ENCODE measurements at places on chromosomes 5 and 9.
A peak's percentile ranks its signal among the peaks of the same experiment; 100 is the strongest.

- DNase-seq, result no peak
Measured at GRCh38 chr9:121656941-121657470, 5.6 kb downstream of the DAB2IP start.

- DNase-seq, result no peak
Measured at GRCh38 chr9:72382405-72382804, 17.4 kb upstream of the ZFAND5 start.

DNA sequence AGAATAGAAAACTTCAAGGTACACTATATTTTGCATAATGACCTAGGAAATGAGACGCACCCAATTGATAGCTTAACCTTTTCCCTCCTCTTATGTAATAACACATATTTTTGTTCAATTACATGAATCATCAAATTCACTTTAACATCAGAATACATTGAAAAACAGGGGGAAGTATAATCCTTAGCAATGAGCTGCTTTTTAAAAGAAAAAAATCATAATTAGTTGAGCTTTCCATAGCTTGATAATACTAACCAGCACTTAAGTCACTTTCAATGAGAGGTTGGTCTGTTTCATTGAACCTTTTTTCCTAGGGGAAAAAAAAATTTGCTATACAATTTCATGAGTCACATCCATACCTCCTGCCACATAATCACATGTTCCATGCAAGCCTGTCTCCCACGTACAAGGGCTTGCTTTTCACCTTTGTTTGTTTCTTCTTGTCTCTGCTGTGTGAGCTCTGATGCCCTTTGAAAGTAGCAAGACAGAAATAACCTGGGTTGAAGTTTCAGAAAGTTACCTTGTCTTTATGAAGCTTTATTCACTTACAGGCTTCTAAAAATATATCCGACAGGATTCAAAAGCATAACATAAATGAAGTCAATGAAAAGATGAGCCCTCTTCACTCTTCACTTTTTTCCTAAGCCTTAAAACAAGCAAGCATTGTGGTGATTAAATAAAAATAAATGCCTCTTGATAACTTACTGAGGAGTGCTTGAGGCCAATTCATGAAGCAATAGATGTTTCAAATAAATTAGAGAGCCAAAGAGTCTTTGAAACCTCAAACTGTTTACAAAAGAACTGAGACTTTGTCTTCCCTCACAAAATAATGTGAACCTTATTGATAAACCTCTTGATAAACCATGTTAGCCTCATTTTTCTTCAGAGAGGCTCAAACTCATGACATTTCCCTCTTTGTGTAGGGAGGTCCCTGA, 108.5 kb downstream of the FEM1C start:
- no peak for DNase-seq

- DNase-seq, result no peak
Measured at GRCh38 chr9:107637421-107638420, 148.2 kb upstream of the KLF4 start.

- peak; percentile 63 for DNase-seq
Measured at GRCh38 chr9:125663127-125663526, 43.9 kb downstream of the MAPKAP1 start.

DNA sequence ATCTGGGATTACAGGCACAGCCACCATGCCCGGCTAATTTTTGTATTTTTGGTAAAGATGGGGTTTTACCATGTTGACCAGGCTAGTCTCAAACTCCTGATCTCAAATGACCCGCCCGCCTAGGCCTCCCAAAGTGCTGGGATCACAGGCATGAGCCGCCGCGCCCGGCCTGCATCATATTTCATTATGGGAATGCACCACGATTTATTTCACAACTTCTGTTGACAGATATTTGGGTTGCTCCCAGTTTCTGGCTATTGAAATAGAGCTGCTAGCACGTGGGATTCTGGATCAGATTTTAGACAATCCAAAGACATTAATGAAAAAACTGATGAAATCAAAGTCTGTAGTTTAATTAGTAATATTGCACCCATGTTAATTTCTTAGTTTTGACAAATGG, 48.4 kb upstream of the FUBP3 start:
- no peak for DNase-seq

- no peak for DNase-seq
Measured at GRCh38 chr5:102789469-102789868, 34.4 kb downstream of the PAM start.

DNA sequence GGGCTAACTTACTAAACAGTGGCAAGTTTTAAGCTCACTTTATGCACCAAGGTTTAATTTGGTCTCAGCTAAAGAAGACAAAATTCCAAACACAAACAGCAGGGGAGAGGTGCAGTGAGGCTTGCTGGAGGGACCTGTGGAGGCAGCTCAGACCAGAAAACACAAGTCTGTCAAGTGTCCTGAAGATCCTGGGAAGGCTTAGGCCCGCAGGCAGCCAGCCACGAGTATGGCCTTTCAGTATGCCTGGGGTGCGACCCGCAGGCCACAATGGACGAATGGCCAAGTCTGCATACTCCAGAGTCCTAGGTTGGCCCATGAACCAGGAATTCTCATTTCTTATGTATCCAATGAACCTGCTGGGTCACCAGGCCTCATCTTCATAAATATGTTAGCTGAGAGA, 9.3 kb downstream of the CCNI2 start:
- DNase-seq, result no peak

- DNase-seq, result no peak
Measured at GRCh38 chr9:106616026-106616425, 246.9 kb upstream of the ZNF462 start.

- peak; percentile 75 for DNase-seq
Measured at GRCh38 chr9:28365020-28365640, 791.8 kb upstream of the C9orf72 start.

DNA sequence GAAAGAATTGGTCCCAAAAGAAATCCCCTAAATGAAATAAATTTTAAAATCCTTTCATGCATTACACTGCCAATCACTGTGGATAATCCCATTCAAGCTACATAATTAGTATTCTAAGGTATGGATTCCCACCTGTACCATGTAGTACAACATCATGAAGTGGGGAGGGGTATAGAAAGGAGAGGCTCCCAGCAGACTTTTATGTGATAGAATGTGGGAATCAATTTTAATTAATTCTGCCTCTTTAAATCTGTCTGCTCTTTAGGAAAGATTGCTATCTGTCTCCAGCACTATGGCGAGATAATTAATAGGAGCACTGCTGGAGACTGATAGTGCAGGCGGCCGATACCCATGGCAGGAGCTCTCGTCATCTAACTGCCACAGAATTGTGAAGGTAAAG, 95.4 kb downstream of the CDH12 start:
- no peak for DNase-seq

DNA sequence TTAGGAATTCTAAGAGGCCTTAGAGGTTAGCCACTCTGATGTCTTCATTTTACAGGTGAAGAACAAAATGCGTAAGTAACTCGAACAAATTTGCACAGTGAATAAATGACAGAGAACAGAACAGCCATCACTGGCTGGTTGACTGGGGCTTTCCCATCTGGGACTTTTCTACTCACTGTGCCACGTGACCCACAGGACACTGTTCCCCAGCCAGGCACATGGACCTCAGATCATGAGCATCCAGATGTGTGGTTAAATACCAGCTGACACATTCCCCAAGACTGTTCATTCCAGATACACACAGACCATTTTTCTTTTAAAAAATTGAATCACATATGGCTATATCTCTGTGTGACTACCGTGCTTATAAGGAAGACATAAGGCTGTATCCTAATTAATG, 25.8 kb upstream of the MED10 start:
- DNase-seq, result peak; percentile 88

DNA sequence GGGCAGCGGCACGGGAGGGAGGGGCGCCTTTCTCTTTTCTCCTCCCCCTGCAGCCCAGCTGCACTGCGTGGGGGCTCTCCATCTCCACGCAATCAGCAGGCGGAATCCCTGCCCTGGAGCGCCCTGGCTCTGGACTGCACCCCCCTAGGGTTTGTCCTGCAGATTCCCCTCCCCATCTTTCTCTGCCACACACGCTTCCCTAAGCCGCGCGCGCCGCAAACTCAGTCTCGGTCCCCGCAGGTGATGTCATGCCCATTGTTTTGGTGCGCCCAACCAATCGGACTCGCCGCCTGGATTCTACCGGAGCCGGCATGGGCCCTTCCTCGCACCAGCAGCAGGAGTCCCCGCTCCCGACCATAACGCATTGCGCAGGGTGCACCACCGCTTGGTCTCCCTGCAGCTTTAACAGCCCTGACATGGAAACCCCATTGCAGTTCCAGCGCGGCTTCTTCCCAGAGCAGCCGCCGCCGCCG, at the start of gene KCNN2:
Gene KCNN2, plus strand, starts transcription at position 347 of the 473 bp plus-strand sequence. Its CDS starts 70 bp downstream, at position 417.
- no peak for DNase-seq

GRCh38 chr5:148558892-148559291, 95.4 kb downstream of the HTR4 start:
- DNase-seq, result no peak

DNA sequence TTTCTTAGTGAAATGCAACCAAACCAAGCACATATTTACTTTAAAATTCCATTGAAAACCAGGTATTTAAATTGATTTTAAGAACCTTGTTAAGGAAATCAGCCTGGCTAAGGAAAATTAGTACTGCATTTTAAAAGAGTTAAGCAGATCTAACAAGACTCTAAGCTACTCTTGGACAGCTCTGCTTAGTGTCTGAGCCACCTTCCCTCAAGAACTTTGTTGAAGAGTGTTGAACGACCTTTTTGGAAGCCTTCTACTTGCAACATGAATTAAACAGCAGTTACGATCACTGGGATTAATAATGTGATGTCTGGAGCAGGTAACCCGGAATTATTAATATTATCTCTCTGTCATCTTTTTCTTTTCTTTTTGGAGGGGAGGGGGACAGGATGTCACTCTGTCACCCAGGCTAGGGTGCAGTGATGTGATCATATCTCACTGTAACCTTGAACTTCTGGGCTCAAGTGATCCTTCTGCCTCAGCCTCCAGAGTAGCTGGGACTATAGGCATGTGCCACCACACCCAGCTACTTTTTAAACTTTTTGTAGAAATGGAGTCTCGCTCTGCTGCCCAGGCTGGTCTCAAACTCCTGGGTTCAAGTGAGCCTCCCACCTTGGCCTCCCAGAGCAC, 74.7 kb downstream of the ANKRD55 start:
- DNase-seq, result no peak

- DNase-seq, result no peak
Measured at GRCh38 chr9:69816735-69817134, 3.9 kb upstream of the CFAP95 start.

GRCh38 chr5:149962601-149963300, 2.2 kb downstream of the SLC26A2 start:
- DNase-seq, result no peak

- DNase-seq, result no peak
Measured at GRCh38 chr5:61610678-61611024, 278.6 kb downstream of the ZSWIM6 start.

DNA sequence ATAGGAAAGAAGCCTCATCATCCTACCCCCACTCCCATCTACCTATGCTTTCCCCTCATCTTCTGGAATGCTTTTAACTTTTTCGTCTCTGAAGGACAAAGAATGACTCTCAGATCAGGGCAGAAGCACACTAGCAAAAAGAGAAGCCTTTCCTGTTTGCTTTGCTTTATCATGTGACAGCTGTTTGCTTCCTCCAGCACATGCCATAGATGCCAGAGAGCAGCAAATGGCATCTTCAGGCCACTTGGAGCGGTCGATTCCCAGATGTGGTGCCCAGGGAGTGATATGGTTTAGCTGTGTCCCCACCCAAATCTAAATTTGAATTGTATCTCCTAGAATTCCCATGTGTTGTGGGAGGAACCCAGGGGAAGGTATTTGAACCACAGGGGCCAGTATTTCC, 294.8 kb downstream of the GADD45G start:
- no peak for DNase-seq

DNA sequence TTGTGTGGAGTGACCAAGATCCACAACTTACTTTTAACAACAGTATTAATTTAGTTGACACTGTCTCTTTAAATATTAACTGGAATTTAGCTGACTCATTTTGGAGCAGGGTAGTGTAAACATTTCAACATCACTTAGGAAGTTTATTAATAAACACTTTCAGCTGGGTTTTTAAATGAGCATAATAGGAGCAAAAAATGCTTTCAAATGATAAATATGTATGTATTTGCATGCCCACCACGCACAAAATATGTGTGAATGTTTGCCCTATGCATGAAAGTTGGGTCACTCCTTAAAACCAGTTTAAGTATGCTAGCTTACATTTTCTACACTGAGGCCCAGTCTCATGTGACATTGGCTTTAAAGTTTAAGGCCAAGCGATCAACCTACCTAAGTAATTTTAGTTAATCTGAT, 2.9 kb downstream of the ZFAND5 start:
- no peak for DNase-seq

GRCh38 chr9:137232510-137232909, 1.8 kb downstream of the SLC34A3 start:
- DNase-seq, result no peak

- DNase-seq, result no peak
Measured at GRCh38 chr5:17222664-17223063, 5.2 kb downstream of the BASP1 start.

- DNase-seq, result no peak
Measured at GRCh38 chr5:103216697-103217096, 41.9 kb upstream of the MACIR start.

DNA sequence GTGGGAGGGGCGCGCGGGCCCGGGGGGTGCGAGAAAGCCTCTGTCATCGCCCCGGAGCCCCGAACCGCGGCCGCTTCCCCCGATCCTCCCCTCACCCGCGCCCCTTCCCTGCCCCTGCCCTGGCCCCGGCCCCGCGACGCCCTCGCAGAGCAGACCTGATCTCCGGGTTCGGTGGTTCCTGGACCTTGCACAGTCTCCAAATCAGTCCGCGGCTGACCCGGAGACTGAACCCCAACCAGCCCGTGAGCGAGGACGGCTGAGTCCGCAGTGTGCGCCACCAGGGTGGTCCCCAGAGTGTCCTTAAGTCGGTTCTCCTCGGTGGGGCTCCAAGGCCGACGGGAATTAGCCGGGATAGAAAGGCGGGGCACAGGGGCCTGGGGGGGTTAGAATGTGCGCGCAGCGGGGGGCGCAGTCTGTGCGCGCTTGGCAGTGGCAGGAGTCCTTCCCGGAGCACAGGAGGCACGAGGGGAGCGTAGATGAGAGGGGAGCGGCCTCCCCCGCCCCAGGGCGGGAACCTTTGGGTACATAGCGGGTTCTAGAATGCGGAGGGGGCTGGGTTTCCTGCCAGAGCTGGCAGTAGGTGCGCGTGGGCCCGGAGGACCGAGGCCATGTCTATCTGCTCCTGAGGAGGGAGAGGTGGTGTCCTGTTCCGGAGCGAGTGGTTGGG, 779 bp downstream of the PKN3 start:
- no peak for DNase-seq

DNA sequence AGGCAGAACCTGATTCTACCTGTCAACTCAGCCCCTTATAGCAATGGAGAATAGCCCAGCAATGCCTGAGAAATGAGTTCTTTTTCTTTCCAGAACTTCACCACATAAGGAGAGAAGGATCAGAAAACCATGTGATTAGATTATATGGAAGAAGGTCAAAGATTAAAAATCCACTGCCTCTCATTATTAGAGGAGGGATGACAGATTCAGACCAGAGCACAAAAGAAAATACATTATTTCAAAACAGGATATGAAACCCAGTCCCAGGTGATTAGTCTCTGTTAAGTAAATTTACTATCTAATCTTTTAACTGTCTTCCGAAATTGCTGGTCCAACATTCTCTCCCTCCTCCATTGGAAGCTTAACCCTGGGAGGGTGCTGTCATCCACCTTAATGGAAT, 322.4 kb downstream of the SLIT3 start:
- DNase-seq, result no peak

Measured in HS-5 (cell line).